Hindlimb muscle (tissue), 1 donor: ENCODE measurements at places on chromosomes 5 and 9.
A peak's percentile ranks its signal among the peaks of the same experiment; 100 is the strongest.

DNA sequence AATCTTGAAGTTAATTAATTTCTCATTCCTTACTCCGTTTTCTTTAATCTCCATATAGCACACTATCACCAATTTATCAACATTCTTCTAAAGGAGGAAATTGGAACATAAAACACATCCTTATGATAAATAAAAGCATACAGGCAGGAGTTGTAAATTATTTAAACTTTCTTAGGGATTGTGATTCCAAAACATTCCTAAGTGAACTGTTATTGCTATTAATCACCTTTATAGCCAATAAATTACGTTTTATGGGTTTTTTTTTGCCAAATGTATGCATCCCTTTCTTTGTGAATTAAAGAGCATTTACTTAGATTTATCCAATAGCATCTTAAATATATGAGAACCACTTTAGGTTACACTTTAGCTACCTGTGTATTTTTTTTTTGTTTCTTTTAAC is 55.3 kb downstream of the FBXO4 start:
- DNase-seq, result no peak

DNA sequence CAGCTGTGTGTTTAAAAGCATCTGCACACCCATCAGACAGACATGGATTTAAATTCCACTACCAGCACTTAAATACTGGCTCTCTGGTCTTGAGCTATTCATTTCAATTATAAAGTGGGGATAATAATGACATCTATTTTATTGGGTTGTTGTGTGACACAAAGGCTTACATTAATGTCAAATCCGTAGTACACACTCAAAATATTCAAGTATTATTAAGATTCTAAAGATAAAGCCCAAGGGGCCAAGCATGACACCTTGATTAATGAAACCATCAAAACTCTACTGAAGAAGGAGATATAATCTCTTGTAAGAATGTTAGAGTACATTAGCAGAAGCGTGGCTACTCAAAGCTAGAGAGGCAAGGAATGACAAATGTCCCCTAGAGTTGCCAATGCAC is 743.0 kb downstream of the KCTD16 start:
- no peak for DNase-seq

DNA sequence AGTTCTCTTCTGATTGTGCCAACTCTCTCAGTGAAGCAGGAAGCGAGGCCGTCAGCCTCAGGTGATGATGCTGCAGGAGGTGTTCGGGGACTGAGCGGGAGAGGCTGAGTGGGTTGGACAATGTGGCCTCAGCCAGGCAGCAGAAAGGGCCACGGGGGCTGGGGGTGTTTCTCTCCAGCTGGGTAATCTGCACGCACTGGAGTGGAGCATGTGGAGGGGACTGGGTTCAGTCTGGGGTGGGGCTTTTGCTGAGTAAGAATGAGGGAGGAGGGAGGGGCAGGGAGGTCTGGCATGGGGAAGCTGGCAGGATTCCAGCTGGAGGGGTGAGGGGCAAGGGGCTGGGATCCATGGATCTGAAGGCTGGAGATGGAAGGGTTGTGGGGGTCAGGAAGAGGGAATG is 60.8 kb upstream of the PHYKPL start:
- DNase-seq, result no peak

- no peak for DNase-seq
Measured at GRCh38 chr5:141701360-141702119, 19.5 kb upstream of the ARAP3 start.

GRCh38 chr5:10695055-10695649 is 65.9 kb downstream of the DAP start:
- peak; percentile 45 for DNase-seq

DNA sequence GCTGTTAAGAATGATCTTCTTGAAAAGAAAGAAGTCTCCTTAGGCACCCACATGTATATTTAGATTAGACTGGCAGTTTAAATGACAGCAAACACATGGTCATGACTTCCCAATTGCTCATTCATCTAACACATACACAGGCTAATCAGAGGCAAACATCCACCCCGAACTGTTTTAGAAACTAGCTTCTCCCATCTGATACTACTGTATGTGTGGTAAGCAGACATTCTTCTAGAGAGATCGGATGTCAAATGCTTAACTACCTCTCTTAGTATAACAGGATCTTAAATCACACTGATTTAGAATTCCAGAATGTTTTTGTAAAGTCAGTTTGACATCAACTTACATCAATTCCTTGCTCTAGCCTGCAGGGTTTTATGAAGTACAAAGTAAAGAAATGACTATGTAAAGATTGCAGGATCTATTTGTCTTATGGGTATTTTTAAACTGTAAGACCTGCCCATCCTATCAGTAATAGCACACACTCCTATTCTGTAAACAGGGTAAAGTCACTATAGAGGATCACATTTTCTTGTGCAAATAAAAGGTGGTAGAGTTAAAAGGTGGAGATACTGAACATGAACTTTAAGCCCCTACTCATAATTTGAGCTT is 239.7 kb downstream of the MLLT3 start:
- DNase-seq, result no peak

- DNase-seq, result no peak
Measured at GRCh38 chr9:35854091-35854762, 16.0 kb downstream of the OR13J1 start.

GRCh38 chr9:110591526-110591925 is 12.0 kb upstream of the SVEP1 start:
- DNase-seq, result no peak

DNA sequence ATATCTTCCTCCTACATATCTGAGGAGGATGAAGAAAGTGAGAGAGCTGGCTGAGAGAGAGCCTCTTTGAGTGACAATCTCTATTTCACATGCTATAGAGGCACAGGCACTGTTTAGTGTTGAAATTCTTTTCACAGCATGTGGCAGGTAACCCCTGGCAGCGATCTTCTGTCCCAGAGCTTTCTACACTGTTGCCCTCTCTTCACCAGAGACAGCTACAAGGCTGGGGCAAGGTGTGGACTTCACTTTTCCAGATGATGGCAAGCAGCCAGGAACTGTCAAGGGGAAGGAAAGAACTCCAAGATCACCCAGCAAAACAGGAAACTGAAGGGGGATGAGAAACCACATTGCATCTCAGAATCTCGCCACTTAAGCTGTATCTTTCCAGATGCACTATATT is 205.2 kb downstream of the CAAP1 start:
- no peak for DNase-seq

- DNase-seq, result no peak
Measured at GRCh38 chr5:124981901-124982300, 235.5 kb upstream of the ZNF608 start.

- no peak for DNase-seq
Measured at GRCh38 chr9:83511051-83511450, 27.1 kb downstream of the FRMD3 start.

DNA sequence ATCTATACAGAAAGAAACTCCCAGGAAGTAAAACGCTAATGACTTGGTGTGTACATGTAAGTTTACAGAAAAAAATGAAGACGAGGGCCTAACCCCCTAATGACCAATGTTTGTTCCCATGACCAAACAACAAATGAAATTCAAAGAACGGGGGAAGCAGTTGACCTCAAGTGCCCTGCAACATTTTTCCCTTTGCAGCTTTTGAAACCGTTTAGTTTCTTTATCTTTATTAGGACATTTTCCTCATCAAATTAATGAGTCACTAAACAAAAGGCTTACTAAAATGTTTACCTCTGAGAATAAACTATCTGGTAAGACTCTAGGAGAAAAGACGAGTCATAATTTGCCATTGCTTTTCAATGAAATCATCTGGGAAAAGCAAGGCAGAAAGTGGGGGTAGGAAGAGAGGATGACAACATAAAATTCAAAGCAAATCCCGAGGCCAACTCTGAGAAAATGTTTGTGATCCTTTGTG is 57.4 kb downstream of the LHFPL2 start:
- no peak for DNase-seq

DNA sequence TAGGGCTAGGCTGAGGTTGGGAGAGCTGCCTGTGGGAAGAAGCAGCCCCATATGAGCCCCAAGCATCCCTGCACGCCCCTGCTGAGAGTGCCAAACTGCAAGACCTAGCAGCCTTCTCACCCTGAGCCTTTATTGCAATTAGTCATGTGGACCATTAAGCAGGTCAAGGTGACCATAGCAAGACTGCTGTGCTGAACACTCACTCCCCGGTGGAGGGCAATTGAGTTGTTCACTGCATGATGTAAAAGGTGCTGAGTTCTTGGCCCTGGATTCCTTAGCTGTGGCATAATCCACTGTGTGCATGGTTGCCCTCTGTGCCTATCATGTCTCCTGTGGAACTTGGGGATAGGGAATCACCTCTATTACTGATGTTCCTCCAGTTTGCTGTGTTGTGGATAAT is 131.1 kb downstream of the FOXD1 start:
- no peak for DNase-seq

- no peak for DNase-seq
Measured at GRCh38 chr5:152379331-152379730, 25.7 kb downstream of the NMUR2 start.

GRCh38 chr5:166561759-166562158 is 1729.7 kb upstream of the WWC1 start:
- DNase-seq, result no peak

- no peak for DNase-seq
Measured at GRCh38 chr9:25571491-25571890, 106.8 kb downstream of the TUSC1 start.

DNA sequence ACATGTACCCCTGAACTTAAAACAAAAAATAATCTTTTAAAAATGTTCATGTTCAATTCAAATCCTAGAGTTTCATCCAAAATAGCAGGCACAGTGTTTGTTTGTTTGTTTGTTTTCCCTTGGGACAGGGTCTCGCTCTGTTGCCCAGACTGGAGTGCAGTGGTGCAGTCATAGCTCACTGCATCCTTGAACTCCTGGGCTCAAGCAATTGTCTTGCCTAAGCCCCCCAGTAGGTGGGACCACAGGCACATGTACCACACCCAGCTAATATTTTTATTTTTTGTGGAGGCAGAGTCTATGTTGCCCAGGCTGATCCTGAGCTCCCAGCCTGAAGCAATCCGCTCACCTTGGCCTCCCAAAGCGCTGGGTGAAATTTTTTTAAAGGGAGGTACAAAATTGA is 5.0 kb upstream of the POLR1E start:
- DNase-seq, result no peak

- no peak for DNase-seq
Measured at GRCh38 chr5:165175041-165175440, 1669.6 kb downstream of the MAT2B start.

- peak; percentile 45 for DNase-seq
Measured at GRCh38 chr9:86902991-86903733, 44.1 kb downstream of the GAS1 start.

DNA sequence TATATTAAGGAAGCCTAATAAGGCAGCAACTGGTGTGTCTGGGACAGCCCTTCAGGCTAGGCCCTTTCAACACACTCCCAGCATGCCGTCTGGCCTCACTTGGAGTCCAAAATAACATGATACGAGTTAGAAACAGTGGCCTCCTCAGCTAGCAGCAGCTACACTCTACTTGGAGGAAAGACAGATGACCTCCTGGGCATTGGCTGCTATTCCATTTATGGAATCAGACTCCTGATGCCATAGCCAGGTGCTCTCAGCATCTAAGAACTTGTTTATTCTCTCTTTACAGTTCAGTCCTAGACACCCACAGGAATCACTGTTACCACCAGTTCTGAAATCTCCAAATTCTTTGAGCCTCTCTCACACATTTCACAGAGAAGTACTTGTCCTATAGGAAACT is 31.8 kb downstream of the RUSC2 start:
- no peak for DNase-seq

DNA sequence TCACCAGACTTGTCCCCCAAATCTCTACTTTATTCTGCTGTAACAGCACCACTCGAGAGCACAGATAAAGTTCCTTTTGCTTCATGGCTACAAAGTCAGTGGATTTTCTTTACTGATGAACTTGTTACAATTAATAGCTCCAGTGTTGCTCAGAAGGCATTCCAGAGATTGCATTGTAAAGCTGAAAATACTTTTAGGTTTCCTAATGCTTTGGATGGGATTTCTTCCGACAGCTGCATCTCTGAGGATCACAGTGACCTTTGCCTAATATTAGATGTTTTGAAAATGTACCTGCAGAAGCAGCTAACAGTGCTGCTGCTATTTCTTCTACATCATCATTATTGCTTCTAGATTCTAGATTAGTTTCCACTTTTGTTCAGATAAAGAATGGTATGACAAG is 58.8 kb upstream of the TMEM171 start:
- no peak for DNase-seq

GRCh38 chr5:17218353-17219005 is 1.0 kb downstream of the BASP1 start:
- peak; percentile 46 for DNase-seq

- no peak for DNase-seq
Measured at GRCh38 chr5:134975843-134976242, 8.1 kb downstream of the CATSPER3 start.

DNA sequence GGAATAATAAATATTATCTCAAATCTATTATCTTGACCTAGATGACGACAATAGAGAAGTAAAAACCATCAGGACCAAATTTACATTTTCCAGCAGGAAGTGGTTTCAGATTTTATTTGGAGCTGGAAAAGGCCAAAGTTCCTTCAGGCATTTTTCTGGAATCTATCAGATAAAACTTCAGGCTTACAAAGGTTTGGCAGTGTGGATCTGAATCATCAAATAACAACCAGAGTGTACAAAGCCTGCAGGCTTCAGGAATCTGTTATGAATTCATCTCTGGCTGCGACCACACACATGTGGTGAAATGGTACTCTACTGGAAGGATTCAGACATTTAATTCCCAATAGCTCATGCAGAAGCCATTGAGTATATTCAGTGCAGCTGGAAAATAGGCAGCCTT is 726.4 kb upstream of the GRAMD2B start:
- DNase-seq, result peak; percentile 74

DNA sequence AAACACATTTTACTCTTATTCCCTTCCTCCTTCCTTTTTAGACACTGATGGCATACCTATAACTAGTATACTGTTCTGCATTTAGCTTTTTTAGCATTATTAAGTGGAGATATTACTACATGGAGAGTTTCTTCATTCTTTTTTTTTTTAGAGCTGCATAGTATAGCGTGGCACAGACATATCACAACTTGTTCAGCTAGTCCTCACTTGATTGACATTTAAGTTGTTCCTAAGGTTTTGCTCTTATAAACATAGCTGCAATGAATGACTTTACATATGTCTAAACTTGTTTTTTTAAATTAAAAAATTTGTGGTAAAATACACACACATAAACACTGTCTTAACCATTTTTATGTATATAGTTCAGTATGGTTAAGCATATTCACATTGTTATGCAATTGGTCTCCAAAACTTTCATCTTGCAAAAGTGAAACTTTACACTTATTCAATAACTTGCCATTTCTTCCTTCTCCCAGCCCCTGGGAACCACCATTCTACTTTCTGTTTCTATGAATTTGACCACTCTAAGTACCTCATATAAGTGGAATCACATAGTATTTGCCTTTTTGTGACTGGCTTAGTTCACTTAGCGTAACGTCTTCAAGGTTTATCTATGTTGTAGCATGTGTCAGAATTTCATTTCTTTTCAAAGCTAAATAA is 48.7 kb downstream of the ANKDD1B start:
- DNase-seq, result no peak
